ENCODE measurements at places on chromosomes 2 and 18.

GRCh38 chr2:189527812-189528592 lies 52.6 kb downstream of the SLC40A1 start:
- no peak for DNase-seq

DNA sequence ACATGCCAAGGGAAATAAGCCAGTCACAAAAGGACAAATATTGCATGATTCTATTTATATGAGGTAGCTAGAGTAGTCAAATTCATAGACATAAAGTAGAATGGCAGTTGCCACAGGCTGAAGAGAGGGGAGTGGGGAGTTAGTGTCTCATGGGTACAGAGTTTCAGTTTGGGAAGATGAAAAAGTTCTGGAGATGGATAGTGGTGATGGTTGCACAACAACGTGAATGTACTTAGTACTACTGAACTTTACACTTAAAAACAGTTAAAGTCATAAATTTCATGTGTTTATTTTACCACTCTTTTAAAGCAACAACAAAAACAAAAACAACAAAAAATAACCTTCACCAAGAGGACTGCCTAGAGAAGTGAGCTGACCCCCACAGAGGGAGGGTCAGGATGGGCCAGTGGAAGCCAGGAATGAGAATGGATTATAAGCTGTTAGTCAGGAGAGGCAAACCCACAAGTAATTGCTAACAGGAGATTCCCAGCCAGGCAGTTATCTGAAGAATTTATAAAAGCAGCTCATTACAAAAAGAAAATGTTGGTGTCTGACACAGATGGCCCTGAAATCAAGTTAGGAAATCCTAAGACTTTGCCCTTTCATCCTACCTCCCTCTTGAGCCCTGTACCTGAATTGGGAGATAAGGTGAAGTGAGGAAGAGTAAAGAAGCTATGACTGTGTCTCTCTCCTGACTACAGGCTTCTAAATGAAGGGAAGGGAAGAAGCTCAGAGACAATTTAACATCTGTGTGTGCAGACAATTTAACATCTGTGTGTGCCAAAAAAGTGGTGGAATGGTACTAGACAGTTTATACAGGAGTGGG lies 263.4 kb downstream of the PDE11A start:
- DNase-seq = no peak

- no peak for DNase-seq
Observed at GRCh38 chr2:41475959-41476358, 571.9 kb upstream of the PKDCC start.

DNA sequence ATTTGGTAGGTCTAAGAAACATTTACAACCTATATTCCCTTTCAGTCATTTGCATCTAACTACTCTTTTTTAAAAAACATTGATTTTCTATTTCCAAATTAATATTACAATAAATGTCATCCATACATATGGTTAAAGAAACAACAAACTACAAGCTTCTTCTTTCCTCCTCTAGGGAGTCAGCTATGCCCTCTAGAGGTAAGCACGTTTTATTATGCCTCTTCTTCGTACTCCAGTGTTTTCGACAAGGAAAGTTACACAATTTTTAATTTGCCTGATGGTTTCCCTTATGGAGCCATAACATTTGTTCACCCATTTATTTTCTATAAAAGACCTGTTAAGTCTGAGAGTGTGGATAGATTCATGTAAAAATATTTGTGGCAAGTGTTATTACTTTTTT lies 183.4 kb upstream of the CDH7 start:
- no peak for DNase-seq

DNA sequence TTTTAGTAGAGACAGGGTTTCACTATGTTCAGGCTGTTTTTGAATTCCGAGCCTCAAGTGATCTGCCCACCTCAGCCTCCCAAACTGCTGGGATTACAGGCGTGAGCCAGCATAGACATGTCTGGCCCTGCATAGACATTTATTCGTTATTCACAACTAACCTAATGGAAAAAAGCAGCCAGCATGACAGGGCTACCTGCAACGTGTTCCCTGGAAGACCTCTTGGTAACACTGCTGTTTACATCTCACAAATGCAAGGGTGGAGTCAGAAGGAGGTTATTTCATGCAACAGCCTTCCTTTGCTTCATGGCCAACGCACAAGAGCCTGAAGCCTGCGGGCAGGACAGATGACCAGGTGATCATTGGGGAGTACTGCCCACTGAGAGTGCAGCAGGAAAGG lies 9.2 kb downstream of the SERPINE2 start:
- no peak for DNase-seq

- DNase-seq = no peak
Observed at GRCh38 chr18:80103231-80103630, 5.8 kb upstream of the ADNP2 start.

DNA sequence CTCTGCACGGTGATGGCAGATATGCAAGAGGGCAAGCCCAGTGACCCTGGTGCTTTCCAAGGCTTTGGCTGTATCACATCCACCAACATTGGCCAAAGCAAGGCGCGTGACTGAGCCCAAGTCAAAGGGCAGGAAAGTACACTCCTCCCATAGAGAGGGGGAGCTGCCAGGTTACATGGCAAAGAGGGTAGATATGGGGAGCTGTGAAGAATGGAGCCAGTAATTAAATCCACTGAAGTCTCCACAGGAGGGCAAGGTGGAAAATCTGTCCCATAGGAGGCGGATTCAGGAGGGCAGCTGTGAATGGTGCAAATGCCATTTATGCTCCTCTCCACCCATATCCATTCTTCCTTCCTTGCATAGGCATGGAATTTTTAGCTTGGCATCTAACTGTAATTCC lies 44.6 kb upstream of the THOC1 start:
- DNase-seq = no peak

- DNase-seq = no peak
Observed at GRCh38 chr18:24420551-24420950, 5.9 kb upstream of the IMPACT start.

GRCh38 chr2:23745726-23746105 lies 181.2 kb downstream of the ATAD2B start:
- peak; percentile 85 for DNase-seq

GRCh38 chr18:23126376-23127056 lies 8.8 kb upstream of the CABLES1 start:
- no peak for DNase-seq

GRCh38 chr18:47779381-47779780 lies 151.1 kb downstream of the SMAD2 start:
- DNase-seq = no peak

- DNase-seq = no peak
Observed at GRCh38 chr18:25349926-25350487, 2.0 kb downstream of the ZNF521 start.

GRCh38 chr18:35469725-35470124 lies 28.0 kb downstream of the INO80C start:
- no peak for DNase-seq

DNA sequence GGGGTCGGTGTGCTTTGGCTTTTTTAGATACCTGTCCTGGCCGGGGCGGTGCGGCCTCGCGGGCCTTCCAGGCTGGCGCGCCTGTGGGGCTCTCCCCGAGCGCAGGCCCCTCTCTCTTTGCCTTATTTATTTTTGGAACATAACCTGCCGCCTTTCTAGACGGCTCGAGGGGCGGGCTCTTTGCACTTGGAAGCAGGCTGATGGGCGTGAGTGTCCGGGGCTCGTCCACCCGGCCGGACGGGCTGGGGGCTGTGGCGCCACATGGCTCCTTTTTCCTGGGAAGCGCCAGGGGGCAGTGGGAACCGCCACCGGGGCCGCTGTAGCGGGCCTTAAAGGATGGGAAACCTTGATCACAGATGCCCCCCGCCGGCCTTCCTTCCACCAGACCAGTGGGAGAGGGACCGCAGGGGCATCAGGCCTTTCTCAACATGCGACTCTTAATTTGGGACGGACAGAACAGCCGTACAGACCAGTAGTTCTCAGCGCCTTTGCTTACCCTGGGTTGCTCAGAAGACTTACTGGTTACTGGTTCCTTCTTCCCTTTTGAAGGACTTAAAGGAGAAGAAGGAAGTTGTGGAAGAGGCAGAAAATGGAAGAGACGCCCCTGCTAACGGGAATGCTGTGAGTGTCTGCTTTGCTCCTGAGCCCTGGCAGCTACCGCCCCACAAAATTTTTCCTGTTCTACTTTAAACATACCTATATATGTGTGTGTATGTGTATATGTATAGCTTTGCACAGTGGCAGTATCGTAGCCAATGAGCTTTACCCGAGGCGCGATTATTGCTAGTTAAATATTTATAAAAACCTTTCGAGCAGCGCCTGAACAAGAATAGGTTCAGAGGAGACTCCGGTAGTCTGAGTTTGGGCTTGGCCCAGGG lies 2.7 kb downstream of the PTMA start:
- no peak for DNase-seq

DNA sequence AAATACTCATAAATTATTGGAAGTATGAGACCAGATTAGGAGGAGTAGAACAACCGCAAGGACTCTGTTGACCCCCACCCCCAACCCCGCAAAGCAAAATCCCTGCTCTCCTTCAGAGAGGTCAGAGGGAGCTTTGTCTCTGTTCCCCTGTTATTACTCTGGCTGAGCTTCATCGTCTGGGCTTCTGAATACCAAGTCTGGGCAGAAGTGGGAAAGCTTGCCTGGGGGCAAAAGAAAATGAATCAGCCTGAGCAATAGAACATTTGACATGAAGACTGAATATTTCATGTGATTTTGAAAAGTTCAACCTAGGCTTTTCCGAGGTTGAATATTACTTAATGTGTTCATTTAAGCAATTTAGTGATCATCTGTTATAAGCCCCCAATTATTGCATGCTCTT lies 114.6 kb upstream of the ARHGAP28 start:
- no peak for DNase-seq

- DNase-seq = no peak
Observed at GRCh38 chr2:170248574-170249393, 70.8 kb downstream of the MYO3B start.

GRCh38 chr2:118668431-118669424 lies 178.7 kb downstream of the EN1 start:
- DNase-seq = no peak

- no peak for DNase-seq
Observed at GRCh38 chr18:3773303-3773702, 323.3 kb downstream of the TGIF1 start.

- peak; percentile 81 for DNase-seq
Observed at GRCh38 chr2:241373446-241373845, 17.4 kb downstream of the FARP2 start.

GRCh38 chr2:10774394-10774793 lies 38.2 kb downstream of the PDIA6 start:
- no peak for DNase-seq

DNA sequence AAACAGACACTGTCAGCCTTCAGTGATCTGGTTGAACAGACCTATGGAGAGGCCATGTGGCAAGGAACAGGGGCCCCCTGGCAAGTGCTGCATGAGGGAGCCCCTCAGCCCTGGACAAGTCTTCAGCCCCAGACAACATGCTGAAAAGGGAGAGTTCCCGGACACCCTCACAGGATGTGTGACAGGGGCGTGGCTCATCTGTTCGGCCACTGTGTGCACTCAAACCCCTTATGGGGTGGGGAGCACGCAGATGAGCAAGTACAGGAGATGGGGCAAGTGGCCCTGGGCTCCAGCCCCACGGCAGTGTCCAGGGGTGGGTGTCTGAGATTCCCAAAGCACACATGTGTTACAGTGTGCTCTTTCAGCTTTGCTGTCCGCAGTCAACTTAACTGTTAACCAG lies 35.4 kb upstream of the MPPE1 start:
- DNase-seq = no peak

DNA sequence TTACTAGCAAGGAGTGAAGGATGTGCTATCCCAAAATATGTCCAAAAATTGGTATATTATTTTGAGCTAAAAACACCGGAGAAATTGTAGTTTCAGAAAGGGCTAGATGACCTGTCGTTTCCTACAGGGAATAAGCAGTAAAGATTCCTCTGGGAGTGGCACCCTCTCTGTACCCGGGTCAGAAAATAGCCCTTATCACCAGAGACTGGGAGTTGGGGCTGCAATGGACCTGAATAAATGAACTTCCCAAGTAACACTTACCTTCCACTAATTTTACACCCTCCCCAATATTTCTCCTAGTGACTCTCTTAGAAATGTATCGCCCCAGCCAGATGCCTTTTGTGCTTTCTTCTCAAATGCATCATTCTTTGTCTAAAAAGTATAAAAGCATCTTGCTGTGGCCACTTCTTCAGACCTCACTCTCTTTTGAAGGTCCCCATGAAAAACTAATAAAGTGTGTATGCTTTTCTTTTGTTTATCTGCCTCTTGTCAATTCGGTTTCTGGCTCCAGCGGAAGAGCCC lies 734 bp upstream of the RMC1 start:
- no peak for DNase-seq

- DNase-seq = no peak
Observed at GRCh38 chr2:38438883-38439612, 62.0 kb upstream of the ATL2 start.

DNA sequence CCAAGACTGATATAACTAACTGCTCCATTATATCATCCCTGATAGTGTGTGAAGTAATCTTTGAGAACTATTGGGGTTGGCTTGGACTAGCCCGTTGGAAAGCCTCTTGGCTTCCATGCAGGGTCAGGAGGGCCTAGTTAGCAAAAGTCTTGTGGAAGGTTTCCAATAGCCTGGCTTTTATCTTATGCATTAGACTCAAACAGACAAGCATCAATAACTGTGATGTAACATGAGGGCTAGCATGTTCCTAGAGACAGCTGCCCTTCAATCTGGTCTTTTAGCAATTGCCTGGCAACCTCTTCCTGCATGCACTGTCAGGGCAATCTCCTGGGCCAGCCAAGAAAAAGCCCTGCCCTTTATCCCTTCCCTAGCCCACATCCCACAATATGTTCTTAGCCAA lies 18.2 kb downstream of the SLC8A1 start:
- DNase-seq = peak; percentile 4

- DNase-seq = no peak
Observed at GRCh38 chr2:161990741-161991140, 83.3 kb downstream of the DPP4 start.

GRCh38 chr2:174682578-174683391 lies 81.5 kb downstream of the CHRNA1 start:
- no peak for DNase-seq

DNA sequence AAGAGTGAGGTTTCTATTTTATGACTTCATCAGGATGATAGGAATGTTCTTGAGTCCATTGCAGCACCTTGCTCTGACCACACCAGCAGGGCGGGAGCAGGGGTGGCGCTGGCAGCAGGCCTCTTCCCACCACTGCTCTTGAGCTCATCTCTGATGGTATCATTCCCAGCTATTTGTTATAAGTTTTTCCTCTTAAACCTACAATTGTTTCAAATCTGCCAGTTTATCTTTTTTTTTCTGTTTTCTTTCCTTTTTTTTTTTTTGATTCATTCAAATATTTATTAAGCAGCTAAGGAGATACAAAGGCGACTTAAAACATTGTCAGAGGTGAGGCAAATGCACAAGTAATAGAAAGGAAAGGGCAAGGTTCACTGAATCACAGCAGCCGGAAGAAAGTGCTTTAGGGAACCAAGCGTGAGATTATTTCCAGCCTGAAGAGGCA lies 28.7 kb downstream of the NIFK start:
- DNase-seq = no peak

- DNase-seq = no peak
Observed at GRCh38 chr2:75503048-75503607, 57.6 kb downstream of the EVA1A start.

DNA sequence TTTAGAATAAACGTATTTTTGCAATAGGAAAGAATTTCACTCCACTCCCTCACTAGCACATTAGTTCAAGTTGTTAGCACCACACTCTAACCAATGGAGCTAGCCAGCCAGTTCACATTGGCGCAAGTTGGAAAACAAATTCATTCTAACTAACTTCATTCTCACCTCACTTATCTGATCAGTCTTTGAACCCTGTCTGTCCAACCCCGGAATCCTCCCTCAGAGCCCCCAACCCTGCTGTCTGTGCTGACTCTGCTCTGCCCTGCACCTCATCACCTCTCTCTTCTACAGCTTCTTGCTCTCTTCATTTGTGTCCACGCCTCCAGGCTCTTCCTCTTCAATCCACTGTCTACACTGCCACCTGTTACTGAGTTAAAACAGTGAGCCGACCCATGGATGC lies 356.5 kb downstream of the IRS1 start:
- DNase-seq = no peak
